ENCODE measurements at places on chromosomes 5 and 9.
A peak's percentile ranks its signal among the peaks of the same experiment; 100 is the strongest.

DNA sequence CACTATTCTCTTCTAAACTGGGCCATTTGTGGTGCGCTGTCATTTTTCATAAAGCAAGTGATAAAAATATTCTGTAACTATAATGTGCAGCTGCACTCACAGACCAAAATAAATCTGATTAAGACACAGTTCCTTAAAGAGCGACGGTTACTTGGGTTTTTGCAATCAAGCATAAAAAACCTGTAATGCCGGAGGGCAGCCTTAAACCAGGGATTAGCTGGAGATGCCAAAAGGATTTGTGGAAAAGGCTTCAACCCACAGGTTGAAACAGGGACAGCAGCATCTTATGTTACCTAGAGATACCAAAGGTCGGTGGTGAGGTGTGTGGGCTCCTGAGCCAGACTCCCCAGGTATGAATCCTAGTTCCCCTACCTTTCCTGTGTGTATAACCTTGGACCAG is 49.3 kb downstream of the CTNND2 start:
- no peak for ATAC-seq

DNA sequence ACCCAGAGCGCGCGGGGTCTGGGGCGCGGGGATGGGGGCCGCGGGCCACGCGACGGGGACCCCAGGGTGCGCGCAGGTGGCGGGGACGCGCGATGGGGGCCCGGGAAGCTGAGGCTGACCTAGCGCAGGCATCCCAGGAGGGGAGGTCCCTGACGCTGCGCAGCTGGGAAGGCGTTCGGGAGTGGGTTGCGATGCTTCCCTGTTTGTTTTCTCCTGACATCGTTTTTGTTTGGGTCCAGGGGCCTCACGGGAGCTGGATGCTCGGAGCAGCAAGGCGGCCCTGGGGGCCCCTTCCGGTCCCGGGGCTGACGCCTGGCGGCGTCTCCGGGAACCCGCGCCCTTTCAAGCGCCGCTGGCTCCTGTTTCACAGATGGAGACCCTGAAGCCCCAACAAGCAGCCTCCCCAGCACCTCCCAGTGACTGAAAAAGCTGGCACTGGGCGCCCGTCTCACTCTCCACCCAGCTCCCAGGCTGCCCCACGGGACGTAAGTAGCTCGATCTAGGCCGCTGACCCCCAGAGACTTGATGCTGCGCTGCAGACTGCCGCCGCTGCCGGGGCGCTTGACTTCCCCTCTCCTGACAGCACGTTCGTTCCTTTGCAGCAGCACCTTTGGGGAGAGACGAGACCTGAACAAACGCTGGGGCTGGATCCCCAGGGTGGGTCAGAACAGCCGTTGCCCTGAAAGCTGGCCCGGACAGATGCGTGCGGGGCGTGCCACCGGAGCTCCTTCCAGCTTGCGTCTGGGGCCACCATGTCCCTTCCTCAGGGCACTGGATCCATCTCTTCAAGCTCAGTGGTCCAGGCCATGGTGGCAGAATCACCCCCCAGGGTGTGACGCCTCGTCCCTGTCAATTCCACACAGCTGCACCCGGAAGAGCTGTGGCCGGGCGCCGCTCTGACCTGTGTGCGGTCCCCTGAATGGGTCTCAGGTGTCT is 593 bp downstream of the BRD3OS start:
- ATAC-seq, result peak; percentile 25

- ATAC-seq, result no peak
Measured at GRCh38 chr9:95848764-95849163, 26.7 kb upstream of the ERCC6L2 start.

DNA sequence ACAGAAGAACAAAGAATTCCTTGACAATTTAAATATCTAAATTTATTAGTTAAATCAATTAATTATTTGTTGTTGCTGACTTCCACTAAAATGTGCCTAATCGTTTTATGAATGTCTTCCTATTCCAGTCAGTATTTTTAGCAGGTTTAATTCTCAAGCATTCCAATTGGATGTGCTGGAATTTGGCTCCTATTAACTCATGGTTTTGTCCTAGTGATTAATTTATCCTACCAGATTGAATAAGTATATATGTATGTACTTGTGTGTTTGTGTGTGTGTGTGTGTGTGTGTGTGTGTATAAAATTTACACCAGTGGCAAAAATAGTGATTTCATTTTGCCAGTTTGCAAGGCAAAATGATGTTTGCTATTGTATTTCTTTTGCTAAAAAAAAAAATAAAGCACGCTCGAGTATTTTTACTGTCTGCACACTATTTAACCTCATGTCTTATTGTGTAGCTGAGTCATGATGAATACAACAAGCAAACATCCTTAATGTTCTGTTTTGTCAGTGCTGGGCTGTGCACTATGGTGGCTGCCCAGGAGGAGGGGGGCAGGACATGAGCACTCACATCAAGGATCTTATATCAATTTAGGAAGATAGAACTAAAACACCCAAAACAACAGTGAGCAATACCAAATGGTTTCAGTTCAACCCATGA is 375.5 kb downstream of the PDE4D start:
- ATAC-seq, result no peak

GRCh38 chr9:96047741-96048103 is 172.2 kb downstream of the ERCC6L2 start:
- ATAC-seq, result peak; percentile 24

- ATAC-seq, result peak; percentile 72
Measured at GRCh38 chr9:114551750-114552685, 35.6 kb upstream of the ATP6V1G1 start.

- peak; percentile 32 for ATAC-seq
Measured at GRCh38 chr9:96567203-96567700, 52.4 kb downstream of the CDC14B start.

DNA sequence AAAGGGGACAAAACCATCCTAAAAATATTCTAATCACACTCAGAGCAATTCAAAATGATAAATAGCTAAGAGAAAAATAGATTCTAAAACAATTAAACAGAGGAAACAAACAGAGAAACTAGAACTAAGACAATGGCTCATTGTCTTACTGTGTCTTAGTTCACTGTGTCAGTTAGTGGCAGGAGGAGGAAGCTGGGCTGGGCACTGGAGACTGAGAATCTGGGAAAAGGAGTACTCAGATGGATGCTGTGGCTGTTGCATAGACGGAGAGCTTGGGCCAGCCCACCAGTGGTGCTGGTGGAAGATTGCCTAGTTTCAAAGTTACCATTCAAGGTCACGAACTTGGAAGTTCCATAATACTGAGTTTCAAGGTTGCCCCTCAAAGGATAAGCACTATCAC is 94.7 kb upstream of the IFNK start:
- no peak for ATAC-seq

GRCh38 chr5:160742446-160742845 is 109.6 kb downstream of the ATP10B start:
- ATAC-seq, result no peak

DNA sequence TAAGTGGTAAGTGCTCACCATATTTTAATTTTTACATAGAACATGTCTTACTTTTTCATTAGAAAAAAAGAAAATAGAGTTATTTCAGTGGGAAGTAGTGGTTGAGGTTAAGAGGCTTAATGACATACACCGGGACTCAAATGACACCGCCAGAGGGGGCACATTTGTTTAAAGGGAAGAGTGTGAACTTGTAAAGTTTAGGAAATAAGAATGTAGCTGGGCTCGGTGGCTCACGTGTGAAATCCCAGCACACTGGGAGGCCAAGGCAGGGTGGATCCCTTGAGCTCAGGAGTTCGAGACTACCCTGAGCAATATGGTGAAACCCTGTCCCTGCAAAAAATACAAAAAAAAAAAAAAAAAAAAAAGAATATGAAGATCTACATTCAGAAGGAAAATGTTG is 43.4 kb upstream of the TNFAIP8 start:
- no peak for ATAC-seq

- ATAC-seq, result no peak
Measured at GRCh38 chr5:34038390-34038789, 4.6 kb downstream of the C1QTNF3 start.

- ATAC-seq, result peak; percentile 40
Measured at GRCh38 chr5:138632900-138633489, 57.8 kb upstream of the HSPA9 start.

GRCh38 chr5:141832131-141832530 is 46.1 kb downstream of the PCDH1 start:
- no peak for ATAC-seq

DNA sequence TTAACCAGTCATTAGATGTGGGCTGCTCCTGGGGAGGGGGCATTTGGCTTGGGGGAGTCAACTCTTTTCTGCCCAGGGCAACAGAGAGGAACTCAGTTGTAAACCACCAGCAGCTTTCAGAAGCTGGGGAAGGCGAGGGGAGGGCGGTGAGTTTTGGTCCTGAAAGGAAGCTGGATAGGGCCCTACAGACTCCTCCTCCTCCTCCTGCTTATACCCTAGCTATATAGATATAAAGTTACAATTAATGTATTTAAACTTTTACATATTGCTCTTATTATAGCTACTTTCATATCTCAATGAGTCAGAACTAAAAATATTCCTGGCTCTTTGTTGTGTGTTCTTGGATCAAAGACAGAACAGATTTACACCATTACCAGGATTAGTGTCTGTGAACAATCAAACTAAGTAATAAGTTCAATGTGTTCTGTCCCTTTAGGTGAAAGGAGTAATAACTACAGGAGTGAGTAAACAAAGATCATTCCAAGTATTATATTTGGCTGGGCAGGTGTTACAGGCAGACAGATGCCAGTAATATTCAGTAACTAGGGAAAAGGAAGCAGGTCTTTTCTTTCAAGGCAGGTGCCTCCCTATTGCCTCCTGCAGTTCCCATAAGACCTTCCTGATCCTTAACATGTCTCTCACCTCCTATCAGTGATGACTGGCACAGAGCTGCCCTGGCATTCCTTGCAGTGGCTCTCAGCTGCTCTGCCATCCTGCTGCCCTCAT is 20.5 kb upstream of the VPS13A start:
- ATAC-seq, result no peak

Measured in activated T-helper 17 cell treated with anti-CD3 and anti-CD28 coated beads, Interleukin-2, amount 50 U/mL, for 72 hours (primary cell).